ENCODE measurements at places on chromosomes 12 and 14.

- no peak for DNase-seq
These were observed 3.4 kb downstream of the HSD17B6 start for GRCh38 chr12:56766535-56766934.

GRCh38 chr12:84994426-84994825 is 41.7 kb downstream of the TSPAN19 start:
- DNase-seq = no peak

GRCh38 chr12:67735868-67736267 is 87.3 kb downstream of the DYRK2 start:
- no peak for DNase-seq

GRCh38 chr12:28232211-28232928 is 42.1 kb downstream of the CCDC91 start:
- no peak for DNase-seq

DNA sequence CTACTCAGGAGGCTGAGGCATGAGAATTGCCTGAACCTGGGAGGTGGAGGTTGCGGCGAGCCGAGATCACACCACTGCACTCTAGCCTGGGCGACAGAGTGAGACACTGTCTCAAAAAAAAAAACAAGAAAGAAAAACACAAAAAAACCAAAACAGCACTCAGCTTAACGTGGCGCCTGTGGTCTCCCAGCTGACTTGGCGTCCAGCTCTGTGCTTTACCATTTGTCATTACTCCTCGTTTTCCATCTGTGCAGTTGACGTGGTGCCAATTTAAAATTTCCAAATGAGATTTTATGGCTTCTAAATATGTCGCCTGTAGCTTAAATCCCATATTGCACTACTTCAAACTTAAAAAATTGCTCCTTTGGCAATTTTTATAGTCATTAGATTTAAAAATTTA is 2.0 kb downstream of the MGP start:
- DNase-seq = no peak

- no peak for DNase-seq
These were observed 43.3 kb downstream of the GALNT8 start for GRCh38 chr12:4763549-4763948.

GRCh38 chr12:131673888-131674257 is 37.0 kb upstream of the SFSWAP start:
- DNase-seq = no peak

DNA sequence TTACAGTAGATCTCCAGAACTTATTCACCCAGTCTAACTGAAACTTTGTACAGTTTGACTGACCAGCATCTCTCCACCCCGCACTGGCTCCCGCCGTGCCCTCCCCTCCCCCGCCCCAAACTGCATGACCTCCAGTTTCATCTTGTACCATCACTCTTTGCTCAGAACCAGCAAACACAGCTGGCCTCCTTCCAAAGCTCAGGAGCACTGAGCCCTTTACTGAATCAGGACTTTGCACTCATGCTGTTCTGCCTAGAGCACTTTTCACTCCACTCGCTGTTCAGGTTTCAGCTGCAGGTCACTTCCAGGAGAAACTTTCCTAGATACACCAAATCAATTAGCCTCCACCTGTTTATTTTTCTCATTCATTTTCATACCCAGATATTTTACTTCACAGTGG is 455.3 kb upstream of the PDE3A start:
- DNase-seq = no peak

DNA sequence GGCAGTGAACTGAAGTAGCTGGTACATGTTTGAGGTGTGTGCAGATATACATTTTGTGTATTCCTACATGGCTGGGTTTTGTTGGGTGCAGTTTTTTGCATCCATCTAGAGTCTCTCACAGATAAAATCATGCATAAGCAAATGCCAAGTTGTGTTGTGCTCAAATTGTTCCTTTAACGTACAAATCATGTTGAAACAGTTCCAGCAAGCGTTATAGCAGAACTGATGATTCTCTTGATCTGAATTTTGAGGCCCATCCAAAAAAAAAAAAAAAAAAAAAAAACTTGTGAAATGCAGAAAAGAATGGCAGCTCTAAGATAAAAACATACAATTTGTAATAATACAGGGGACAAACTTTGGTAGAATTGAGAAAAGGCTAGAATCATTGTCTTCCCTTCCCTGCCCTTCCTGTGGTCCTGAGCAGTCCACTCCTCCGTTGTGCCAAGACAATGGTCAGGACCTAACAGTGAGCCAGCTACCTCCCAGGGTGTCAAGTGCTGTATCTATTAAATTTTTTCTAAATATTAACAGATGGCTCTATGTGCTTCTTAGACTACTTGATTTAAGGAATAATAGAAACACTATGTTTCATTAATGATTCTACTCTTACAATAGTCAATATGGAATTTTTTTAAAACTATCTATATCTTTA is 122.1 kb downstream of the PLEKHA5 start:
- DNase-seq = no peak

GRCh38 chr12:53754633-53755264 is 3.0 kb upstream of the CISTR start:
- DNase-seq = no peak

DNA sequence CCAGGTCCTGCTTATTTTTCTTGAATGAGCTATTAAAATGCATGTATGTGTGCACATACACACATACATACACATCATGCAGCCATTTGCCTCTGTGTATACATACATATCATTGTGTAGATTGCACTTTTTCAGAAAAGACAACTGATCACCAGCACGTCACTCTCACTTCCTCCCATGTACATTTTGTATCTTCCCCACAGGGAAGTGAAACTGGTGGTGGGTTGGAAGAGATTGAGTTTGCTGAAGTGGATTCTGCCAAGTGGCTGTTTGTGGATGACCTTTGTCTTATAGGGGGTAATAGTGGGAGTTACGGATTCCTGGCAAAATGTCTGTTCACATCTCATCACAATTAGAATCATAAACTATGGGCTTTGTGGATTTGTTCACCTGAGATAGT is 448.6 kb downstream of the RAD51B start:
- DNase-seq = peak; percentile 22

DNA sequence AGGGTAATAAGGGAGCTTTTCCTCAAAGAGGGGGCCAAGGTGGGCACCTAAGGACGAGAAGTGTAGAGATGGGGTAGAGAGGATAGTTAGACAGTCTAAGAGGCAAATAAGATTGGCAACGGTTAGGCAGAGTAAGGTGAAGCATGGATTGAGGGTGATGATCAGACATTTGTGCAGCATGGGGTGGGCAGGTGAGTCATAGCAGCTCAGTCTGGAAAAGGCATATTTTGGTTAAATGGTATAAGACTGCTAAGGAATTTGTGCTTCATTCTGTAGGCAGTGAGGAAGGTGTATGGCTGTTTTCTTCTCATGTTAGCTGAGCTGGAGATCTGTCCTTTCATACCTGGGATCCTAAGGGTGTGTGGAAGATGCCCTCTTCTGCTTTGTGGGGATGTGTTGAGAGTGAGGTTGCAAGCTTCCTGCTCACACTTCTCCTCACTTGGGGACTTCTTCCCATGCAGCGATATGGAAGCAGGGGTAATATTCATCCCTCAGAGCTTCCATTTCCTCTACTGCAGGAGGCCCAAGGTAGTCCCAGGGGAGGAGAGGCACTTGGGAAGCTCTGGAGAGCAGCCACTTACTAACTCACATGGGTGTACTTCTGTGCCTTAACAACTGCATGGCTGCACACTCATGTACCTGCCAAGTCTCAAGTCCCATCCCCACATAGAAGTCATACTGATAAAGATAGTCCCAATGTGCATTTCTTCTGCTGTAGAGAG is 28.9 kb downstream of the GSG1 start:
- no peak for DNase-seq

- no peak for DNase-seq
These were observed 189.5 kb upstream of the FRMD6 start for GRCh38 chr14:51462182-51462581.

GRCh38 chr14:103628684-103629502 is at the start of gene KLC1:
Gene KLC1 (plus strand): TSS chr14:103629211. CDS start chr14:103654565, 25,354 bp downstream.
- peak; percentile 86 for DNase-seq

- DNase-seq = peak; percentile 63
These were observed 29.7 kb upstream of the NR2C1 start for GRCh38 chr12:95102916-95103671.

DNA sequence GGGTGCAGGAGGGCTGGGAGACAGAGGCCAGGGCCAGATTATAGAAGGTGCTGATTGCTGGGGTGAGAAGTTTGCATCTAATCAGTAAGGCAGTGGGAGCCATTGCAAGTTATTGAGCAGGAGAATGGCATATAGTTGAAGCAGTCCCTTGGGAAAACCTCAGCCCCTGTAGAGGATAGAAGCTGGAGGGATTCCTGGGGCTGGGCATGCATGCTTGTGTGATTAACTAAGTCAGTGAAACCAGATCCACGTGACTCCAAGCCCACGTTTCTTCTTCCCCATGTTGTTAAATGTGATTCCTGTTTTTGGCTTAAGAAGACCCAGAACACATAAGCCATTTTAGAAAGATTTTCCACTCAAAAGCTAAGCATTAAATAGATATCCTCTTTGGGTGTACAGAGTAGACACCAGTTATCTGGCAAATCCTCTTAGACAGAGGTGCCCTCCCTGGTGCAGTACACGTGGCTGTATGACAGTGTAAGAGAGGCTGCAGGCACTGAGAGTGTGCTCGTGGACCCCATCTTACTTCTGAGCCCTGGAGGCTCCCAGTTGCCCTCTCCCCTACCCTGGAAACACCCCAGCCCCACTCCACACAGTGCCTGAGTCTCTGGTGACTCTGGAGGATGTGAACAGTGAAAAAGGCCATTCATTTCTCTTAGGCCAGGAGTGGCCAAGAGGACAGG is 3.2 kb downstream of the C14orf132 start:
- no peak for DNase-seq

- no peak for DNase-seq
These were observed 305.6 kb downstream of the KCNH5 start for GRCh38 chr14:62739647-62740046.

- peak; percentile 12 for DNase-seq
These were observed 50.4 kb downstream of the GXYLT1 start for GRCh38 chr12:42094277-42094676.

GRCh38 chr12:108853981-108854446 is 3.4 kb downstream of the SSH1 start:
- DNase-seq = no peak

DNA sequence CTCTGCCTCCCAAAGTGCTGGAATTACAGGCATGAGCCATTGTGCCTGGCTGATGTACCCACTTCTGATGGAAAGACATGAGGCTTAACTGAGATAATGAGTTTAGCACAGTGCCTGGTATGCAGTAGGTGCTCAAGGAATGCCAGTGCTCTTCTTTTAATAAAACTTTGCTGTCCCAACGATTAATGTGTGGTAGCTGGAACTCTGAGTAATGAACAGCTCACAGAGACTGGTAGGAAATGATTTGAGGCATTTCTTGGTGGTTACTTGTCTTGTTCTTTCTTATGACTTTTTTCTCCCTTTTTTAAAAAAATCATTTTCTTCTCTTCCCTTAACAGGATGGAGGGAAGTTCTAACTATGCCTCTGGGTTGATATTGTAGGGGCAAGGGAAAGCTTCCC is 235.7 kb upstream of the PWP1 start:
- no peak for DNase-seq

GRCh38 chr12:27703720-27704452 is 6.7 kb upstream of the MRPS35 start:
- peak; percentile 76 for DNase-seq

- DNase-seq = no peak
These were observed 13.6 kb downstream of the VEZT start for GRCh38 chr12:95231190-95231589.

DNA sequence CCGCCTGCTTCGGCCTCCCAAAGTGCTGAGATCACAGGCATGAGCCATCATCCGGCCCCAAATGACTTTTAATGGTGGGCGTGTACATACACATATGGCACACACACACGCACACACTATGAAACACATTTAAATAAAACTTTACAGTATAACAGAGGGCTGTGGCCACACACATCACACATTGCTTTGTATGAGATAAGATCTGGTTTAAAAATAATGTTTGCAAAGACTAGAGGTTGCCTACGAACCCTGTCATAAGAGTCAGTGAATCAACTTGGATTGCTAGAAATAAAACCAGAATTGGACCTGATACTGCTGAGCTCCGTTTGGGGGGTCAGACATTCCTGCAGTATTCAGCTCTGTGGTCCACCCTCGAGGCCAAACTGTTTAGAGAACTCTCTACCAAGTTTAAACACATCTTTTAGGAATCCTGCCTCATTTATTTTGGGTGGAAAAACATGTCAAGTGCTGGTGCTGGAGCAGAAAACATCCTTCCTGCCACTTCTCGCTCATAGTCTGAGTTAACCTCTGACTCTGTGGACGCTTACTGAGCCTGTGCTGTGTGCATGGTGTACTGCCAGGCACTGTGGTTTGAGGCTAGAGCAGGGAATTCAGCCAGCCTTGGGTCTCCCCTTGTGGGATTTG is 47.8 kb upstream of the EML1 start:
- no peak for DNase-seq

GRCh38 chr14:105091054-105091516 is 25.9 kb upstream of the GPR132 start:
- no peak for DNase-seq

- DNase-seq = no peak
These were observed 287.7 kb downstream of the BMP4 start for GRCh38 chr14:53668897-53669296.

- DNase-seq = no peak
These were observed 1377.5 kb upstream of the FLRT2 start for GRCh38 chr14:84152452-84152851.
